ENCODE measurements at places on chromosomes 7 and 10. TPM values are rescaled to one million over a fixed set of nuclear protein-coding genes. Genes with fewer than 3 reads are reported as not detected.

GRCh38 chr7:2405601-2406345, 2.4 kb downstream of the CHST12 start:
- no peak for DNase-seq
- no peaks in the 10 kb centered on the region for H3K27me3 ChIP-seq
- no peak overlapping the region for H3K27ac ChIP-seq
- no peaks in the 10 kb centered on the region for H3K4me1 ChIP-seq
- 0 out of 2 replicates have a peak overlapping the region, but pooled peaks have one; percentile 4 for H3K4me3 ChIP-seq

The FAM131B gene
- total RNA-seq, result 18.5 TPM

DNA sequence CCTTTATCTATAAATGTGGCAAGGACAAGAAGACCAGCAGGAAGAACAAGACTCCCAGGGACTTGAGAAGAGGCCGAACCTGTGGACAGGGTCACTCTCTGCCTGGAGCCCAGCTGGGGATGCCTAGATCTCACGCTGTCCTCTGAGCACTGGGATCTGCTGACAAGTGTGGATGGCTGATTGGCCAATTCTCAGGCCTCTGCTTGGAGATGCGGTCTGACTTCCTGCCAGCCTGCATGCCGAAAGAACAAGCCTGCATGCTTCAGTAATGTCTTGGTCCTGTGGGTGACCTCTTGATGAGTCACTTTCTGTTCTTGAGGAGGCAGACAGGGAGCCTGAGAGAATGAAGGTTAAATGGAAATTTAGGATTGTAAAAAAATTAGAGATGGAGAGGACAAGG, 84.7 kb downstream of the TMEM178B start:
- no peak overlapping the region for H3K4me3 ChIP-seq
- H3K27me3 ChIP-seq, result no peaks in the 10 kb centered on the region
- no peak overlapping the region for H3K27ac ChIP-seq

The TET1 gene
- 53.4 TPM for total RNA-seq

DNA sequence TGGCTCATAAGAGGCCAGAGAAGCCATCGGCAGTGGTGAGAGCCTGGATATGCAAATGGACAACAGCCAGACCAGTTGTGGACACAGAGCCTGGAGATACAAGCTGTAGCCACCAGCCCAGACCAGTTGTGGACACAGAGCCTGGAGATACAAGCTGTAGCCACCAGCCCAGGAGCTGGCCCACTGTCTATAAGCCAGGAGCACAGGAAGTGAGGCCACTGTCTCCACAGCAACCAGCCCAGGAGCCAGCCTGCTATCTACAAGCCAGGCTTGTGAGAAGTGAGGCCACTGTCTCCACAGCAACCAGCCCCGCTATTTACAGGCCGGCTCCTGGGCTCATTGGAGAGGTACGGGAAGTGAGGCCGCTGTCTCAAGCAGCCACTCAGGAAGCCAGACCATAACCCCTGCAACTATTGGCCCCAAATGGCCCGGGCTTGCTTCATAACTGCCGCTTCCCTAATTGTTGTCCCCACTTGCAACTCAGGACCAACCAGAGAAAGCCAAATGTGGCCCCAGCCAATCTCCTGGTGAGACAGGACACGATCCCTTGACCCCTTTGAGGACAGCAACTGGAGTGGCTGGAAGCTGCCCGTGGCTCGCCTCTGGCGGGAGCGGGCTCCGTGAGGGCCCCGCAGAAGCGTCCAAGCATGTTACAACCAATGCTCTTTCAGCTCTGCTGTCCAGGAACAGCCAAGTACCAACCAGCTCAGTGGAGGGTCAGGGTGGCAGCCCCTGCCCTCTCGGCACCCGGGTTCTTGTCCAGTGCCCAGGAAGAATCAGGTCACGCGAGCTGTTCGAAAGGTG, 44.1 kb upstream of the CNPY1 start:
- H3K4me1 ChIP-seq, result peaks cover 4% of the 10 kb centered on the region
- H3K4me3 ChIP-seq, result no peak overlapping the region
- no peaks in the 10 kb centered on the region for H3K27me3 ChIP-seq

- H3K27ac ChIP-seq, result no peak overlapping the region
- DNase-seq, result no peak
- no peaks in the 10 kb centered on the region for H3K36me3 ChIP-seq
- no peak overlapping the region for H3K4me3 ChIP-seq
- H3K4me1 ChIP-seq, result no peaks in the 10 kb centered on the region
Measured at GRCh38 chr7:25132430-25132829, 7.4 kb upstream of the CYCS start.

GRCh38 chr10:23053036-23053435, 42.3 kb upstream of the MSRB2 start:
- no peak overlapping the region for H3K4me3 ChIP-seq
- H3K36me3 ChIP-seq, result no peaks in the 10 kb centered on the region
- peaks cover 13% of the 10 kb centered on the region for H3K4me1 ChIP-seq
- no peak overlapping the region for H3K27ac ChIP-seq
- DNase-seq, result no peak

GRCh38 chr10:124323111-124323725, 95.5 kb downstream of the OAT start:
- H3K36me3 ChIP-seq, result no peaks in the 10 kb centered on the region
- H3K4me3 ChIP-seq, result no peak overlapping the region
- H3K27ac ChIP-seq, result no peak overlapping the region
- no peak for DNase-seq

The ADCYAP1R1 gene
- total RNA-seq, result 7.4 TPM

The NUTM2D gene
- total RNA-seq, result 2.3 TPM

GRCh38 chr10:124047427-124048152, 45.8 kb downstream of the CHST15 start:
- H3K4me1 ChIP-seq, result 0 out of 2 replicates have a peak, but pooled peaks cover 2% of the 10 kb centered on the region
- H3K27me3 ChIP-seq, result no peaks in the 10 kb centered on the region
- no peak for DNase-seq
- H3K4me3 ChIP-seq, result no peak overlapping the region

DNA sequence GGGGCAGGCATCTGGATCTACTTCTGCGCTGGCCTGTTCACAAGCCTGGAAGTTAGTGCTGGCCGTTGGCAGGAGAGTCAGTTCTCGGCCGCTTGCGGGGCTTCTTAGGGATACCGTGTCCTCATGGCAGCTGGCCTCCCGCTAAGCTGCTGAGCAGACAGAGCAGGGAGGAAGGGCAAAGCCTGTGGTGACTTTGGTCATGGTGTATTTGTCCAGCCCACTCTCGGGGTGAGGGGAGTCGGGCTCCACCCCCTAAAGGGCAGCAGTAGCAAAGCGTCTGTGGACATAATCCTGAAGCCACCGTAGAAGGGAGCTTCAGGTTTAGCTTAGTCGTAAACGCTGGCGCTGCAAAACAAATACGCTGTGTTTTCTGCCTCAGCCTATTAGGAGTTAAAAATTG, 12.2 kb downstream of the UBE3C start:
- no peaks in the 10 kb centered on the region for H3K27me3 ChIP-seq
- no peak overlapping the region for H3K27ac ChIP-seq
- H3K4me1 ChIP-seq, result peaks cover 3% of the 10 kb centered on the region
- DNase-seq, result peak; percentile 53
- H3K4me3 ChIP-seq, result no peak overlapping the region
- H3K36me3 ChIP-seq, result peaks cover 12% of the 10 kb centered on the region

GRCh38 chr7:70426249-70426880, 705.6 kb upstream of the GALNT17 start:
- H3K4me3 ChIP-seq, result no peak overlapping the region
- no peak overlapping the region for H3K27ac ChIP-seq
- 0 out of 2 replicates have a peak, but pooled peaks cover 2% of the 10 kb centered on the region for H3K4me1 ChIP-seq
- no peaks in the 10 kb centered on the region for H3K36me3 ChIP-seq
- H3K27me3 ChIP-seq, result no peaks in the 10 kb centered on the region
- DNase-seq, result no peak

The CH25H gene
- 1.0 TPM for total RNA-seq

The ZNF365 gene
- total RNA-seq, result 0.59 TPM

The NUP42 gene
- total RNA-seq, result 36.5 TPM

- H3K36me3 ChIP-seq, result peaks cover 10% of the 10 kb centered on the region
- no peak overlapping the region for H3K4me3 ChIP-seq
- no peak overlapping the region for H3K27ac ChIP-seq
- H3K4me1 ChIP-seq, result no peaks in the 10 kb centered on the region
- no peaks in the 10 kb centered on the region for H3K27me3 ChIP-seq
Measured at GRCh38 chr7:107502154-107502553, 32.3 kb downstream of the GPR22 start.

DNA sequence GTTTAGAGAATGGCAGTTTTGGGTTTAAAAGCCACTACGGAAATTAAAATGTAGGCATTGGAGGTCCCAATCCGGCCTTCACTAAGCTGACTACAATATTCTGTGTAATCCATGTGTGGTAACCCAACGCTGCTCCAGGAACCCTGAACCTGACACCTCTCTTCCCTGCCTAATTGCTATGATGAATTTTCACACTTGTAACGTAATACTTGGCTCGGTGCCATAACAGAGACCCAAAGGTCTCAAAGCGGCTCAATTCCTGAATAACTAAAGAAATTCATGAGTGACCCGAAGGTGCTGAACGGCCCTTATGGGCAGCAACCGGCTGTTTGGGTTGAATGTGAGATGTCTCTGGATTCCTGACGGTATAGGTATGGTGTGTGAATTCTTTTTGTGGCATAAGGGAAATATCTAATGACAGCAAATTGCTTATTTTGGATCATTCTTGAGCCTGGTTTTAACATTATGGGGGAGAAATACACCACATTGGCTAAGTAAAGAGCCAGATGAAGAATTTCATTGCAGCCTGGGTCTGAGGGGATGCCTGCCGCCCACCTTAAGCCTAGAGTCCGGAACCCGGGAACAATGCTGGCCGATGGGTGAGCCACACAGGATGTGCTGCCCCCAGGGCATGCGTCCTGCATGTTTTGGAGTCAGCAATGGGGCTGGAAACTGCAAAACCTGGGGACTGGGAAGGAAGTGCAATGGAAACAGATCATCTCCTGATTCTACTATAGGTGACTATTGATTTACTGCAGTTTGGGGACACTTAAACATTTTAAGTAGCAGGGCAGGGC, 69.7 kb upstream of the FZD8 start:
- peaks cover 25% of the 10 kb centered on the region for H3K36me3 ChIP-seq
- no peaks in the 10 kb centered on the region for H3K27me3 ChIP-seq
- DNase-seq, result peak; percentile 45
- H3K4me3 ChIP-seq, result no peak overlapping the region

DNA sequence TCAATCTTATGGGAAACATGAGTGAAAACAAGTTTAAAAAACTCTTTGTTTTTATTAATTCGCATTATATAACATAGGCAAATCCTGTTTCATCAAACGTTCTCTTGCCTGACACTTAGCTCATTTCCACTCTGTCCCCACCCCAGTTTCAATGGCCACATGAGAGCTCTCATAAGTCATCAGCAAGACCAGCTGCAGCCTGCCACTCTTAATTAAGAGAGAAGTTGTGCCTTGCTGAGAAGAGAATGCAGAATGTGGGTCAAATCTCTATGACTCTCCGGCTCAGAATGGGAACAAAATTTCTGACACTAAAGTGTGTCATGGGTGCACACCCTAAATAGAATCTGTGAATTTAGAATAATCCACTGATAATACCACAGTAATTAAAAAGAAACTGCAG, 39.6 kb downstream of the ASAH2 start:
- H3K27ac ChIP-seq, result no peak overlapping the region
- DNase-seq, result no peak
- no peak overlapping the region for H3K4me3 ChIP-seq
- H3K36me3 ChIP-seq, result no peaks in the 10 kb centered on the region
- no peaks in the 10 kb centered on the region for H3K4me1 ChIP-seq

The SRRM3 gene
- 11.0 TPM for total RNA-seq

The CC2D2B gene
- 0.72 TPM for total RNA-seq

- no peaks in the 10 kb centered on the region for H3K27me3 ChIP-seq
- H3K4me1 ChIP-seq, result no peaks in the 10 kb centered on the region
- peak; percentile 96 for DNase-seq
- H3K27ac ChIP-seq, result no peak within 1 kb of the TSS
- H3K36me3 ChIP-seq, result peaks cover 17% of the 10 kb centered on the region
Measured at GRCh38 chr10:131900350-131901152, at the start of gene PPP2R2D. PPP2R2D (plus strand) TSS chr10:131901008; CDS start chr10:131901149, 141 bp downstream.

- H3K4me3 ChIP-seq, result no peak overlapping the region
- H3K4me1 ChIP-seq, result no peaks in the 10 kb centered on the region
- H3K27ac ChIP-seq, result no peak overlapping the region
Measured at GRCh38 chr10:97059006-97059871, 126.5 kb downstream of the SLIT1 start.

GRCh38 chr10:86068231-86069054, 298.2 kb downstream of the GRID1 start:
- DNase-seq, result no peak
- no peak overlapping the region for H3K27ac ChIP-seq
- no peaks in the 10 kb centered on the region for H3K36me3 ChIP-seq
- H3K4me3 ChIP-seq, result no peak overlapping the region

GRCh38 chr10:50625649-50626132, 1.9 kb upstream of the SGMS1 start:
- peaks cover 11% of the 10 kb centered on the region for H3K4me1 ChIP-seq
- H3K4me3 ChIP-seq, result peak overlapping the region; percentile 83
- H3K36me3 ChIP-seq, result no peaks in the 10 kb centered on the region
- H3K27me3 ChIP-seq, result no peaks in the 10 kb centered on the region

The ASNS gene
- total RNA-seq, result 85.1 TPM

- no peak for DNase-seq
- no peak overlapping the region for H3K27ac ChIP-seq
- peaks cover 3% of the 10 kb centered on the region for H3K4me1 ChIP-seq
- H3K36me3 ChIP-seq, result no peaks in the 10 kb centered on the region
Measured at GRCh38 chr10:101839002-101839401, 4.6 kb downstream of the KCNIP2 start.

DNA sequence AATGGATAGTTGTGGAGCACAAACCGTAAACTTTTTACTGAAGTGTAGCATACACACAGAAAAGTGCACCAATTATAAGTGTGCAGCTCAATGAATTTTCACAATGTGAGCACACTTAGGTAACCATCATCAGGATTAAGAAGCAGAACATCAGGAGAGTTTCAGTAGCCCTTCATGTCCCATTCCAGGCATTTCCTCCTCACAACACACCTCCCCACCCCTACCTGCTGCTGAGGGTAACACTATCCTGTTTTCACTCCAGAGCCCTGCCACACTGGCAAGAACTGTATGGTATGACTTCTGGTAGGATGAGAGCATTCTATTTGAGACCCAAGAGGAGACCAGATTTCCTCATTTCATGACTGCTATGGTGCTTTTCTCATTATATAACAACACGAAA, 166.5 kb downstream of the PPP1R3A start:
- H3K4me3 ChIP-seq, result no peak overlapping the region
- DNase-seq, result peak; percentile 31
- no peak overlapping the region for H3K27ac ChIP-seq
- no peaks in the 10 kb centered on the region for H3K27me3 ChIP-seq

The PYROXD2 gene
- 5.3 TPM for total RNA-seq

DNA sequence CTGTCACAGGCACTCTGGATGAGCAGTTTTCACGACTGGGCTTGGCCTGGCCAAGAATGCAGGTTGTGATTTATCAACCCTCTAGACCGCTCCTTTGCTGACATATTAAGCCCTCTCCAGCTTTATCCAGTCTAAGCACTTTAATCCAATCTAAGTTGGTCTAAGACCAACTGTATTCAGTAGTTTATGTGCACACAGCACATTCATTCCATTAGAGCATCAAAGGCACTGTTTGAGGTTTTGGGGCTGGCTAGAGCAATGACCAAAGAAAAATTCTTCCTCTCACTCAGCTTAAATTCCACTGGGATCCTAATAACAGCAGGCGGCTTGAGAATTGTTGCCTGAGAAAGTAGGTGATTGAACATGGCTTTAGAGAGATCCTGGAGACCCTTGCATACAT, 176.0 kb upstream of the INSYN2A start:
- H3K27me3 ChIP-seq, result no peaks in the 10 kb centered on the region
- DNase-seq, result no peak
- H3K27ac ChIP-seq, result no peak overlapping the region
- no peaks in the 10 kb centered on the region for H3K36me3 ChIP-seq
- no peaks in the 10 kb centered on the region for H3K4me1 ChIP-seq

GRCh38 chr7:134293002-134293740, 23.6 kb downstream of the SLC35B4 start:
- peaks cover 35% of the 10 kb centered on the region for H3K36me3 ChIP-seq
- H3K4me1 ChIP-seq, result no peaks in the 10 kb centered on the region
- no peak overlapping the region for H3K4me3 ChIP-seq
- no peak overlapping the region for H3K27ac ChIP-seq

The TACC2 gene
- 54.8 TPM for total RNA-seq
